Stimulated activated CD8-positive, alpha-beta memory T cell treated with anti-CD3 and anti-CD28 coated beads, Interleukin-15, amount 100 ng/mL, for 48 hours (primary cell): ENCODE measurements at places on chromosomes 11 and 22.

DNA sequence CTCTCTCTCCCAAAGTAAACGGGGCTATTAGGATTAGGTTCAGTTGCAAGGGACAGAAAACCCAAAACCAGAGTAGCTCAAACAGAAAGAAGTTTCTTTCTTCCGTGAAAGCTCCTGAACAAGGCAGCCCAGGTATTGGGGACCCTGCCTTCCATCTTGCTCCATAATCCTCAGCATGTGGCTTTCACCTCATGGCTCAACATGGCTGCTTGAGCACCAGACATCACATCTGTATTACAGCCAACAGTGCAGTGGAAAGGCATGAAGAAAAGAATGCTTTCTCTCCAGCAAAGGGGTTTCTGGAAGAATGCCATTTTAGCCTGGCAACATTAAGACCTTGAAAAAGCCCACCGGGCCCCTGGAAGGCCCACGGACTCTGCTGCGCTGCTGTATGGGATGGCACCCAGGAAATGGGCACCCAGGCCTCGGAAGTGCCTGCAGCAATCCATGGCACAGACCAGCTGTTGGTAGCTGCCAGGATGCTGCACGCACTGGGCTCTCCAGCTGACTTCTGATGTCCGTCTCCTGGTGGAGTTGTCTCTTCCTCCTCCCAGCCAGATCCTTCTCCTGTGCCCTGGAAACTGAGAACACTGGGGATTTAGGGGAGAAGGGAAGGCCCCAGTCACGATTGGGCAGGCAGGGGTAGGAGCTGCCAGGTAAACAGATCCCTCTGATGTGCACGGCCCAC, 22.6 kb downstream of the PDGFB start:
- no peak for DNase-seq

- no peak for DNase-seq
These were observed 47.5 kb upstream of the TCF20 start for GRCh38 chr22:42317691-42318547.

DNA sequence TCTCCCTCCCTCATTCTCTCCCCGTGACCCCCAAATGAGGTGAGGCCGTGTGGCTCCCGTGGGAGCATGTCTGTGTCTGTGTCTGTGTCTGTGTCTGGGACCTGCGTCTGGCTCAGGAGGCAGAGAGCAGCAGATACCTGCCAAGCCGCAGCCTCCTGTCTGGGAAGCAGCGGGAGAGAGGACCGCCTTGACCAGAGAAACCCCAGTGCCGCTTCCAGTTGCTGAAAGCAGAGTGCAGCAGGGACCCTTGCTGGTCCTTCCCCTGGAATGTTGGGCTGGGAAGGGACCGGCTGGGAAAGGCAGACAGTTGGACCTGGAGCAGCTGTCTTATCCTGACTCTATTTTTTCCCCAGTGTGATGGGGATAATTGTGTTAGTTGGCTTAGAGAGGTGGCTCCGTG, 525 bp downstream of the CSDC2 start:
- no peak for DNase-seq

GRCh38 chr11:84384731-84385130, 1098.6 kb upstream of the CCDC90B start:
- no peak for DNase-seq

- peak; percentile 21 for DNase-seq
These were observed 3.9 kb upstream of the RAB38 start for GRCh38 chr11:88179141-88179540.

DNA sequence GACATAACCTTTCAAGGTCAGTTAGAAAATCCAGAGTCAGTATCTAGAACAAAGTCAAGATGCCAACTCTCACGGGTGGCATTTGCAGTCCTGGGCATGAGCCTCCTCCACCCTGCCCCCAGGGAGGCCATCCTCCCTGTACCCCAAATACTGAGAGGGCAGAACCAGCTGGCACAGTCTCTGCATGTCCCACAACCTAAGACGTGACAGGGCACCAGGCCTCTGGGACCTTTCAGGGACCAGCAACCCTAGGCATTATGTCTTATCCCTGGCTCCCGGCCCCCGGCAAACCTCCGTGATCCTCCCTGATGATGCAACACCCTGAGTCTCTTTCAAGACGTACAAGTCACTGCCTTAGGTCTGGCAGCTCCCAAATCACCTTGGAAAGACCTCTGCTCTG, 2.0 kb downstream of the MB start:
- DNase-seq, result no peak

DNA sequence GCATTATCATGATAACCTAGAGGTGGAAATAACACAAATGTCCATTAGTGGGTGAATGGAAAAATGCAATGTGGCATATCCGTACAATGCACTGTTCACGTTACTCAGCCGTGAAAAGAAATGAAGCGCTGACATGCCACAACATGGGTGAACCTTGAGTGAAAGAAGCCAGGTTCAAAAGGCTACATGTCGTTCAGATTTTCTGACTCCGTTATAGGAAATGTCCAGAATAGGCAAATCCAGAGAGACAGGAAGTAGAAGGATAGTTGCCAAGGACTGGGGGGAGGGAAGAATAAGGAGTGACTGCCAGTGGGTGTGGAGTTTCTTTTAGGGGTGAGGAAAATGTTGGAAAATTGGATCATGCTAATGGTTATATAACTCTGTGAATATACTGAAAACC, 133.8 kb downstream of the ATXN10 start:
- no peak for DNase-seq

DNA sequence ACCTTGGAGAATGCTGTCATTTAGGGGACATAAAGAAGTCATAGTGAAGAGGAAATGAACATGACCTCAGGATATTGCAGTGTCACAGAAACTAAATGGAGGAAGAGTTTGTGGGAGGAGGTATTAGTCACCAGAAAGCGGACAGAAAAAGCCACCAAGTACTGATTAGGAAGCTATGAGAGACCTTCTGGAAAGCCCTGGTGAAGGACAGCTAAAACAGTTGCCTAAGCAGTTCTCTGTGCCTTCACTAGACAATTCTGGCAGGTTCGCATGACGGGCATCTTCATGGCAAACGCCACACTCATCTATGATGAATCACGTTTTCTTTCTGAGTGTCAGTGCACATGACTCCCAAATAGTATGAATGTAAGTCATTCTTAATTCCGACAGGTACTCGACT, 325.8 kb downstream of the C11orf87 start:
- no peak for DNase-seq

GRCh38 chr11:121644187-121644512, 191.4 kb upstream of the SORL1-AS1 start:
- no peak for DNase-seq
